Fibroblast of skin of scalp (primary cell): ENCODE measurements at places on chromosomes 5 and 9.
A peak's percentile ranks its signal among the peaks of the same experiment; 100 is the strongest.

- DNase-seq, result peak; percentile 37
Observed at GRCh38 chr9:130030651-130031127, 12.3 kb downstream of the FNBP1 start.

DNA sequence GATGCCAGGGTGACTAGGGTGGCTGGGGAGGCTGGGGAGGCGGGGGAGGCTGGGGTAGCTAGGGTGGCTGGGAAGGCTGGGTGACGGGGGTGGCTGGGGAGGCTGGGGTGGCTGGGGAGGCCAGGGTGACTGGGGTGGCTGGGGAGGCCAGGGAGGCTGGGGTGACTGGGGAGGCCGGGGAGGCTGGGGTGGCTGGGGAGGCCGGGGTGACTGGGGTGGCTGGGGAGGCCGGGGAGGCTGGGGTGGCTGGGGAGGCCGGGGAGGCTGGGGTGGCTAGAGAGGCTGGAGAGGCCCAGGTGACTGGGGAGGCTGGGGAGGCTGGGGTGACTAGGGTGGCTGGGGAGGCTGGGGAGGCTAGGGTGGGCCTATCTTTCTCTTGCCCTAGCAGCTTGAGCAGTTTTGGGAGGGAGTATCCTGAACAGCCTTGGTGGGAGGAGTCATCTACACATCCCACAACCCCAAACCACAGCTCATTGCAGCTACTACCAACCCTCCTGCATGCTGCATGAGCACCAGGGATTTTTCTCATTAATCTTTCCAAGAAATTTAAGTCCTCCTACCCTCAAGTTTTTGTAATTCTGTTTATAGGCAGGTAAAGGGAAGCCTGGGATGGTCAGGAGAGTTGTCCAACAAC, 203.2 kb upstream of the IRX1 start:
- no peak for DNase-seq

DNA sequence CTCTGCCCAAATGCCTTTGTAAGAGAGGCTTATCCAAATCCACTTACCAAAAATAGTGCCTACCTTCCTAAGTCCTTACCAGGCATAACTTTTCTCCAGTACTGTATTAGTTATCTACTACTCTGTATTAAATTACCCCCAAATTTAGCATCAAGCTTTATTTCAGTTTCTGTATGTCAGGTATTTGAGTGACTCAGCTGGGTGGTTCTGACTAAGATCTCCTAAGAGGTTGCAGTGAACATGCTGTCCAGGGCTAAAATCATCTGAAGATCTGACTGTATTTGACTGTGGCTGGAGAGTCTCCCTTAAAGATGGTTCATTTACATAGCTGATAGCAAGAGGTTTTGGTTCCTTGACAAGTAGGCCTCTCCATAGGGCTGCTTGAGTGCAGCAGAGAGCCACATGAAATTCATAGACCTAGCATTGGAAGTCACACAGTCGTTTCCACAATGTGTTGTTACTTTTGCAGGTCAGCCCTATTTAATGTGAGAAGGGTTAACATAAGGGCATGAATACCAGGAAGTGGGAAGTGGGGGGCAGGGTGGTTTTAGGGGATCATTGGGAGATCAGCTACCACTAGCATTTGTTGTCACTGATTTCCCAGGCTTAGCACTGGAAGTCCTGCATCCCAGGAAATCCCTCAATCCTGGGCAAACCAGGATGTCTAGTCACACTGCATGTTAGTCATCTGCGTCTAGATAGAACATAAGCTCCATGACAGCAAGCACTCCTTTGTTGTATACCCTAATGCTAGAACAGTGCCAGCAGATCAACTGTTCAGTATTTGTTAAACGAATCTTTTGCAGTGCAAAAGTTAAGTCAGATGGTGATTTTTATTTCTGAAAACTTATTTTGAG, 2.0 kb upstream of the ZNF622 start:
- peak; percentile 48 for DNase-seq

GRCh38 chr9:136253246-136254130, 7.9 kb upstream of the QSOX2 start:
- DNase-seq, result no peak

DNA sequence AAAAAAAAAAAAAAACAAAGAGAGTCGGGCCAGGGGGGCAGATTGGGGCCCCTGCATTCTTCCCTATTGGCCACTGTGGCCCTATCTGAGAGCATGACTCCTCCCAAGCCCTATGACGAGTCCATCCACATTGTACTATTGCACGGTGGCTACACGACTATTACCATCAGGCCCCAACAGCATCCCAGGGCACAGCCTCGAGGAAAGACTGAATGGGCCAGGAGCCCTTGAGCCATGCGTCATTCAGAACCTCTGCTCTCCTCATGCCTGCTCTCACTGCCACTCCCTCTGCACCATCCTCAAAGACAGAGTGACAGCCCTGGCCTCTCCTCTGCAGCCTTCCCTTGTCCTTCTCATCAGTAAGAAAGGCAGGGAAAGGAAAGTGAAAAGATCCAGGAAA, 20.2 kb upstream of the ORM1 start:
- no peak for DNase-seq

DNA sequence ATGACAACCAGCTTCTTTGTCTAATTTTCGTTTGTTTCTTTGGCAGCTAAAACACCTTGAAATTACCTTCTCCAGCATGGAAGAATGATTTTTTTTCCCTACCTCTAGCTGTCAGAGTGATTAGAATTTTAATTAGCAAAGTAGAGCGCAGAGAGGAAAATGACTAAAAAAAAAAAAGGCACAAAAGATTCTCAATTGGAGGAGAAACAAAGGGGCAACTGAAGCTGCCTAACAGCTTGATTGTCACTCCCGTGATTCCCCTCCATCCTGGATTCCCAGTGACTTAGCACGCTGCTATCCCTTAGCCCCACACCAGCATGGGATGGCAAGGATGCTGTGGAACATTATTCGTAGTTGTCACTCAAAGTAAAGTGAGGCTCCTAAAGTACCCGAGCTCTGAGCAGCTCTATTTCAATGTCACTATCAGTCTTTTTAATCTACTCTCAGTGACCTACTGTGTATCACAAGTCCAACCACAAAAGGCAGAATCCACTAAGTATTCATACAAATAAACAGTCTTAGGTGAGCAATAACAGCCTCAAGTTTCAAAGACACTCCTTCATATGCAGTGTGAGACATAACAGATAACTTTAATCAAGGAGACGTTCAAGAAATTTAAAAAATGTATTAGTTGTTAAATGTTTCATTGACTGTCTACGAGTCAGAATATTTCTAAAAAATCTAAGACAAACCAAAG, 710.0 kb upstream of the GRAMD2B start:
- DNase-seq, result no peak

DNA sequence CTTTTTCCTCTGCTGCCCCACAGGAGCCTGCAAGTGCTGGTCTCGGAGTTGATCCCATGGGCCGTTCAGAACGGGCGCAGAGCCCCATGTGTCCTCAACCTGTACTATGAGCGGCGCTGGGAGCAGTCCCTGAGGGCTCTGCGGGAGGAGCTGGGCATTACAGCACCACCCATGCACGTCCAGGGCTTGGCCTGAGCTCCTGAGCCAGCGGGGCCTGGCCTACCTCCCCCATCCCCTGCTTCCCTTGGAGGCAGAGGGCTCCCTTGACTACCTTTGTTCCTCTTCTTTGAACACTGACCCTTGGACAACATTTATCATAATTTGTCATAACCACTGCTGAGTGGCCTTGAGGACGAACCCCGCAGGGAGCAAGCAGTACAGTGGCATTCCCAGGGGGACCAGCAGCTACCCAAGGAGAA, 6.9 kb upstream of the SLC27A4 start:
- DNase-seq, result no peak

- DNase-seq, result peak; percentile 81
Observed at GRCh38 chr9:76557674-76558225, 98.8 kb downstream of the GCNT1 start.

DNA sequence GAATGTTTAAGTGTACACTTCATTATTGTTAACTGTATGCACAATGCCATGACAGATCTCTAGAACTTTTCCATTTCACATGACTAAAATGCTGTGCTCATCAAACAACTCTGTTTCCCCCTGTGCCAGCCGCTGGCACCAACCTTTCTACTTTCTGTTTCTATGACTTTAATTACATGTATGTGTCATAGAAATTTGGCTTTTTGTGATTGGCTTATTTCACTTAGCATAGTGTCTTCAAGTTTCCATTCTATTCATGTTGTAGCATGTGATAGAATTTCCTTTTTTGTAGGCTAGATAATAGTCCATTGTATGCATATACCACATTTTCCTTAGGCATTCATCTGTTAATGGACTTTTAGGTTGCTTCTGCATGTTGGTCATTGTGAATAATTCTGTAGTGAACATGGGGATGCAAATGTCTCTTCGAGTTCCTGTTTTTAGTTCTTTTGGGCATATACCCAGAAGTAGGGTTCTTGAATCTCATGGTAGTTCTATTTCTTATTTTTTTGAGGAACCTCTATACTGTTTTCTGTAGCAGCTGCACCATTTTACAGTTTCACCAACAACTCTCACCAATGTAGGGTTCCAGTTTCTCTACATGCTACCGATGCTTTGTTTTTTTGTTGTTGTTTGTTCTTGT, 184.4 kb upstream of the DMRT1 start:
- no peak for DNase-seq

- no peak for DNase-seq
Observed at GRCh38 chr5:144832416-144832815, 661.7 kb downstream of the KCTD16 start.

GRCh38 chr5:75337366-75338021, 474 bp downstream of the HMGCR start:
- no peak for DNase-seq

DNA sequence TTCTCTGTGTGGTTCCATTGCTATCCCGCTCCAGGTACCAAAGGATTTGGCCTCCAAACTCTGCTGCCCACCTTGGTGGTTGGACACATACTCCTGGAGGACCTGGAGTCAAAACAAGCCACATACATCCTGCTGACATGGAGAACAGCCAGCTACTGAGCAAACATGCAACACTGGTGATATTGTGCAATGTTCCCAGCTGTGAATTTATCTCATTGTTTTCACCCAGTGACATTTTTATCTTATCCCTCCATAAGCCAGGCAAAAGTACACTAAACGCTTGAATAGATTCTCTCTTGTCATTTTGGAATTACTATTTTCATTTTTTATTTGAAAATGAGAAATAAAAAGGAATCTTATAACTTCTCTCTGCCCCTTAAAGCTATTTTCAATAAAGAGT, 11.1 kb upstream of the CTSL start:
- peak; percentile 74 for DNase-seq

GRCh38 chr5:142803428-142804125, 33.4 kb downstream of the ARHGAP26 start:
- no peak for DNase-seq

DNA sequence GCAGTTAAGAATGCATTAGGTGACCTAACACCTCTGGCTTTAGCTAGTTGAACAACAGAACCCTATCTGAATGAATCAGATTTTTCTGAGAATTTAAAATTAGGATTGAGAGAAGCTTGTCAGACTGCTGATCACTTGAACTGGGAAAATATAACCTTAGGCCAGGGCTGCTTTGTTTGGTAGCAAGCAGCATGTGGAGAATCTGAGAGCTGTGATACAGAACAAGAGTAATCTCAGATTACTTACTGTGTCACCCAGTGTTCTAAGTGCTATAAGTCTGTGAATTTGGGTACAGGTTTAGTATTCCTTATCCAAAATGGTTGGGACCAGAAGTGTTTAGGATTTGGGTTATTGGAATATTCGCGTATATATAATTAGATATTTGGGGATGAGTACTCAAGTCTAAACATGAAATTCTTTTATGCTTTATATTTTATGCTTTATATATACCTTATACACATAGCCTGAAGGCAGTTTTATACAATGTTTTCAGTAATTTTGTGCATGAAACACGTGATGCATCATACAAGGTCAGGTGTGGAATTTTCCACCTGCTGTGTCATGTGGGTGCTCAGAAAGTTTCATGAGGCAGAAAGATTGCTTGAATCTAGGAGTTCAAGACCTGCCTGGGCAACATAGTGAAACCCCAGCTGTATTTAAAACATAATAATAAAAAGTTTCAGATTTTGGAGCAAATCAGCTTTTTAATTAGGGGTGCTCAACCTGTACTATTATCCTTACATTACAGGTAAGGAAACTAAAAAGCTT, 8.3 kb upstream of the CHD1 start:
- no peak for DNase-seq

DNA sequence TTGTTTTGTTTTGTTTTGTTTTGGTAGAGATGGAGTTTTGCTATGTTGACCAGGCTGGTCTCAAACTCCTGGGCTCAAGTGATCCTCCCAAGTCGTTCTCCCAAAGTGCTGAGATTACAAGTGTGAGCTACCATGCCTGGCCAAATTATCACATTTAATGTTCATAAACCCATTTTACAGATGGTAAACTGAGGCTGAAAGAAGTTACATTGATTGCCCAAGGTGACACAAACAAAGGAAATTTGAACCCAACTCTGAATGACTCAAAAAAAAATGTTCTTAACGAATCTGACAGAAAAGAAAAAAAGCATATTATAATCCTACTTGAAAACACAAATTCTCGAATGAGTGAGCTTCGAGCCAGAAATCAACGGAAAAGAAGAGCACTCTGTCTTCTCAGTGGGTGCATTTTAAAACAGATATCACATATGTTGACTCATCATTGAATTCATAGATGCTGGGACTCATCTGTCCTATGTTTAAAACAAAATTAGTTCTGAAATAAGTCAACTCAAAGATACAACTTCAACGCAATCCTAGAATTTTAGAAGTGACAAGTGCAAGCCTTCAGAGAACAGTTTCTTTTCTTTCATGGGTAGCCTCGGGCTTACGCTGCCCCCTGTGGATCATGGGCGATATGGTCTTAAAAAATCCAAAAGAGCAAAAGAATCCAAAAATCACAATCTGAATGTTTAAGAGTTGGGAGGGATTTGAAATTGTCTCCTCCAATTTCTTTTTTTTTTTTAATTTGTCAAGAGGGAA, 28.4 kb downstream of the TIMD4 start:
- peak; percentile 25 for DNase-seq

GRCh38 chr9:115413766-115414382, 295.9 kb upstream of the TNC start:
- no peak for DNase-seq

- peak; percentile 79 for DNase-seq
Observed at GRCh38 chr5:157562111-157562581, 13.4 kb downstream of the ADAM19 start.

DNA sequence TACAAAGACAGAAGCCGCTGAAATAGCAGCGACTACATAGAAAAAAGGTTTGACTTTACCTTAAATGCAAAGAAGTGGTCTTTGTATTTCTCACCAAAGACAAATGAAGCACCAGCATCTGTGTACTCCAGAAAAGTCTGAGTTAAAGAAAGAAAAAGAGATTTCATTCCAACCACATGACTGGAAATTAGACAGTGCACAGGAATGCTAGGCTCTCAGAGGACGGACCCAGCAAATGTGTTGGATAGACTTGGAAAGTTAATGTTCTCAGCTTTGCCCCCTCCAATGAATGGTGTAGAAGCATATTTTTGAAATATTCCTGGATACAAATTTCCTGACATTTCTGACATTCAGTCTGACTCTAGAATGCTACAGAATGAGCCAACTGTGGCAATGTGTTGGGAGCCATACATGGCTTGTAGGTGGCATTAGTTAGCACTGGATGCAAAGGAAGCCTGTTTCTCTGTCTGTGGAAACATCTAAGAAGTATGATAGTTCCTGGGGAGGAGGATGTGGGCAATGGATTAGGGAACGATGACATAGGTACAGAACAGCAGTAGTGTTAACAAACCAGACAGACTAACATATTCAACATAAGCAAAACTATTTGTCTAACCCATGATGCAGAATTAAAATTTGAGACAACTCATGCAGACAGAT, 43.3 kb downstream of the SLC28A3 start:
- DNase-seq, result peak; percentile 83
